Fibroblast of mammary gland (primary cell): ENCODE measurements at places on chromosomes 6 and 20.

DNA sequence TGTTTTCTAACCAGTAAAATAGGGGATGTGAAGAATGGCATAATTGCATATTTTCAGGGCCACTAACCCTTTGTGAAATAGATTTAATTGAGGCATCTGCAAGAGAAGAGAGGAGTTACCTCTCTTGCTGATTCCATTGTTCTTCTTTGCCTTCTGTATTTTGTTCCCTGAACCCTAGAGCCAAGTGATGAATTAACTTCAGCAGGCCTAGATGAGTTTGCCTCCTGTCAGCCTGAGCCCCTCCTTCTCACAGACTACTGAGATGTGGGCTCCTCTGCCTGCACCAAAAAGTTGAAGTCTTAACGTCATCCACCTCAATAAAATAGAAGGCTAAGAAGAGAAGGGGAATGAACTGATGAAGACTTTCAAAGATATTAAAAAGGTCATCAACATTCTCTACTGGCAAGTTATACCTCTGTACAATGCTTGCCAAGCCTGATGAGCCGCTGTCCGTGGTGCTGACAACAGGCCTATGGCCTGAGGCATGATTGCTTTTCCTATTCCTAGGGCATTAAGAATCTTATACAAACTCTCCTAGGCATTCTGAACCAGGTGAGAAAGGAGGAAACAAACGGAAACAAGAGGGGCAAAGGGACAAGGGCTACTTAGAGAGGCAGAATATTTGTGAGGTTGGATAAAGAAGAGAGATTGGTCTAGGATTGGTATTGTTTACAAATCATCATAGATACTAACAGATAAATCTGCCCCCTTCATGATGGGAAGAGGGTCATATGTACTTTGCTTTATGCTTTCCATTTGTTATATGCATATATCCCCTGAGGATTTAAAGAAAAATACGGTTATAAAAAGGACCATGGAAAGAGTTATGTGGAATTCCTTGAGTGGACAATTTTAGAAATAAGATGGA, 46.8 kb downstream of the CD24 start:
- DNase-seq = peak; percentile 32

DNA sequence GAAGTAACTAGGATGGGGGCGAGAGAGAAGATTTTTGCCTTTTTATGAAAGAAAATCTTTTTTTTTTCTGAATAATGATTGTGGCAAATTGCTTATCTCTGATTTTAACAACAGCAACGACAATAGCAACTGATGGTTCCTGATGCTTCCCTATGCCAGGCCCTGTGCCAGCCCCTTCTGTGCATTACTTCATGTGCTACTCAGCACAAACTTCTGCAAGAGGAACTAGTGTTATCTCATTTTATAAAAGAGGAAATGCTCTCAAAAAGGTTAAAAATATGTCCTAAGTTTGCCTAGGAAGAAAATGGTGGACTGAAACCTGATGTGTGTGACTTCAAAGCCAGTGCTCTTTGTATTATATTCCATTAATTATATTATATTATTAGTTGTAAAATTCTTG, 74.0 kb upstream of the RALGAPA2 start:
- no peak for DNase-seq

- no peak for DNase-seq
Measured at GRCh38 chr6:3296078-3296477, 37.3 kb downstream of the PSMG4 start.

DNA sequence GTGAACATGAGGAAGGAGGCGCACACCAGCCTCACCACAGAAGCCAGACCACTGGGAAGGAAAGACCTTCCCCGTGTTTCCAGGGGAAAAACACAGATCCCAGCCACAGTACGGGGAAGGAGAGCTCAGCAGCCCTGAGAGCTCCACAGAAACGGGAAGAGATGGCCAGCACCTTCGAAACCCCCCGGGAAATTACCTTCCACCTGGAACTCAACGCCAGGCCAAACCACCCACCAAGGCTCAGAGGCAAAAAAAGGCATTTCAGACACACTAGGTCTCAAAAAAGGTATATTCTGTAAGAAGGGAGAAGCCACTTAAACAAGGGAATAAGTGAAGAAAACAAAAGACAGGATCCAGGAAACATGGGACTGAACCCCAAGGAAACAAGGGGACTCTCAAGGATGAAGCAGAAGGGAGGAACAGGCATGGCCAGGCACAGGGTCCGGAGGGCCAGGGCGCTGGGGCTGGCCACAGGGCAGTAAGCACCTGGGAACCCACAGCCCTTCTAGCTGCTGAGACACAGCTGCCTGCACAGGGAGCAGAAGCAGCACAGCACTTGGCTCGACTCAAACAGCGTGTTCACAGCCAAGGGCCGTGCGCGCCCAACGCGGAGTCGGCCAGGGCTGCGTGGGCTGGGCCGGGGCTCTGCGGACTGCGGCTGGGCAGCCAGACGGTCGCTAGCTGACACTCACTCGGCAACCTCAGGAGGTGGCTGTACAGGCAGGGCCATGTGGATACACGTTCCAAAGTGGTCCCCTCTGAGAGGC, 44.6 kb downstream of the TAF4 start:
- peak; percentile 66 for DNase-seq

DNA sequence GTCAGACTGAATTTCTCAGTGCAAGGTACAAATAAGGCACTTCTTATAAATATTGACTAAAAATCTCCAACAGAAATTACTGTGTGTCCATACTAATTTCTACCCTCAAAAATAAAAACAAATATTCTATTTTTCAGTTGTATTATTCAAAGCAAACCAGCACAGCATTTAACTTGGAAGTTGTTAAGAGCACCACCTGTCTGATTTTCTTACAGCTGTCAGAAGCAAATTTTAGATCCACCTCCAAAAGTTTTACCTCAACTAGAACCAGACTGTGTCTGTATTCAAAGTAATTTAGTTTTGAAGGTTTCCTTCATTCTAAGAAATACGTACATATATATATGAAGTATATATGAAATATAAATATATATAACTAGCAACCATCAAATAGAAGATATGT, 1.2 kb downstream of the TRDN start:
- no peak for DNase-seq

DNA sequence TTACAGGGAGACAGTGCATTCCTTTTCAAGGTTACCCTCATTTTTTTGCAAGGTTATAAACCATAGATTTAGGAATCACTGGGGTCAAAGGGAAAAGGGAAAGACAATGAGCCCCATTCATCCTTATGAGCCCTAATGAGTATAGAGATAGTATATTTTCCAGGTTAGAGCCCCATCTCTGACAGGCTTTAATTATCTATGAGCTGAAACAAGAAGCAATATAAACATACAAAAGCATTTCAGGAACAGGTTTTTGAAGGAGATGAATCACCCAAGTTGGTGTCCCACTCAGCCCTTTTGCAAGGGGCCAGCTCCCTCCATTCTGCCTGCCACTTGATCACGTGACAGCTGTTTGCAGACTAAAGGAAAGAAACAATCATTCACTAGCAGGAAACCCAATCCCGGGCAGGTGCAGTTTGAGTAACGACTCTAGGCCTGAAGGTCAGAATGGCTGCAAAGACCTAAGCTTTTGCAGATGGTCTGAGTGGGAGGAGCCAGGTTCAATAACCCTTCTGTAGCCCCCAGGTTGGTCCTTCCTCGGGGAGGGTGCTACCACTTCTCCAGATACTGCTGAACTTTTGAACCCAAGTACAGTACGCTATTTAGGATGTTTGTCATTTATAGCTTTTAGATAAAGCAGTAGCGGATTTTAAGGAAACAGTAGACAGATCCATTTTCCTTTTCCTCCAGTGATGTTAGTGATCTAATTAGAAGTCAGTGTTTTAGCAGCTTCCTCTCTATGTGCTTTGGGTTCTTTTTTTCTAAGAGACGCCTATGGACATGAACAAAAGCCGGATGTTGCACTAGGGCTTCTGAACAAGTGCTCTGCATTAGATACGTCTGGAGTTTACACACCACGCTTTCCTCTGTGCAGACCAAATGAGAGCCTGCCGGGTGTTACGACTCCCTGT, 253.2 kb downstream of the SOX4 start:
- no peak for DNase-seq

GRCh38 chr20:57617079-57617795, 3.0 kb downstream of the ZBP1 start:
- DNase-seq = no peak

- DNase-seq = no peak
Measured at GRCh38 chr6:45423824-45424450, 46.2 kb upstream of the SUPT3H start.

DNA sequence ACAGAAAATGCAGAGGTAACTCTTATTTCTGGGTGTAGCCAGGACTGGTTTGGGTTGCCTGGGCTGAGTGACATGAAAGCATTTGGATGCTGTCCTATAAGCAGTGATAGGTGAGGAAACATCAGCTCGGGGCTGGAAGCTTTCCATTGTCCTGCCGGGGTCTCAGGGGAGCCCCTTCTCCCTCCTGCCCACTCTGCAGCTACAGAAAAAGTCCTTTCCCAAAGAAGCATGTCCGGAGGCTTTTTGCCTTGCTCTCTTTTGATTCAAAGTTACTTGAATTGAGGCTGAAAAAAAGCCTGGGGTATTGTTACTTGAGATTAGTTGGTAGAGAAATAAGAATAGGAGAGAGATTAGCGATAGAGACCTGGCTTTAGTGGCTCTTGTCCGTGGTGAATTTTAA, 90.7 kb upstream of the ZNFX1 start:
- DNase-seq = no peak

GRCh38 chr20:62725596-62726268, 17.1 kb downstream of the NTSR1 start:
- no peak for DNase-seq

GRCh38 chr6:30006170-30007131, 54.6 kb upstream of the POLR1H start:
- no peak for DNase-seq

- peak; percentile 58 for DNase-seq
Measured at GRCh38 chr6:125301435-125302391, at the start of gene HDDC2. TSS of gene HDDC2 (minus strand) at chr6:125301967. CDS start at chr6:125301932, 35 bp downstream.

DNA sequence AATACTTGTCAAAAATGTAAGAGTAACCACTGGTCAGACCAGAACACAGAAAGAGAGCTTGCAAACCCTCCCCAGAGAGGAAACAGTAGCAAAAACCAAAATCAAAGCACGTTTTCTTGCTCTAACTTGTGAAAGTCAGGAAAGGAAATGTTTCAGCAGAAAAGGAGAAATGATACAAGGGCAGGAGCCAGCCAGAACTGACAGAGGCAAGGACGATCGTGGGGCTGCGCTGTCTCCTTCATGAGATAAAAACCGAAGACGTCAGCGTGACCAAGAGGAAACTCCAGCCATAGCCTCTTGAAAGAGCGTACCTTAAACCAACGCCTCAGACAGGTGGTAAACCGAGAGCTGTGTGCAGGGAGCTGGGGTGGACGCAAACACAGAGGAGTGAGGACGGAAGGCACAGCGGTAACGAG, 27.5 kb downstream of the LAMA5 start:
- no peak for DNase-seq

GRCh38 chr20:3733119-3733995, 872 bp downstream of the HSPA12B start:
- no peak for DNase-seq

GRCh38 chr20:50794846-50795634, at the start of gene BCAS4:
TSS of gene BCAS4 (plus strand) at chr20:50795061. CDS start at chr20:50795084, 23 bp downstream.
- peak; percentile 70 for DNase-seq

- DNase-seq = no peak
Measured at GRCh38 chr20:32072168-32072750, 20.2 kb downstream of the HCK start.

- DNase-seq = no peak
Measured at GRCh38 chr6:1796706-1797529, 187.2 kb downstream of the FOXC1 start.

- no peak for DNase-seq
Measured at GRCh38 chr20:34544109-34544796, 14.3 kb upstream of the MAP1LC3A start.

DNA sequence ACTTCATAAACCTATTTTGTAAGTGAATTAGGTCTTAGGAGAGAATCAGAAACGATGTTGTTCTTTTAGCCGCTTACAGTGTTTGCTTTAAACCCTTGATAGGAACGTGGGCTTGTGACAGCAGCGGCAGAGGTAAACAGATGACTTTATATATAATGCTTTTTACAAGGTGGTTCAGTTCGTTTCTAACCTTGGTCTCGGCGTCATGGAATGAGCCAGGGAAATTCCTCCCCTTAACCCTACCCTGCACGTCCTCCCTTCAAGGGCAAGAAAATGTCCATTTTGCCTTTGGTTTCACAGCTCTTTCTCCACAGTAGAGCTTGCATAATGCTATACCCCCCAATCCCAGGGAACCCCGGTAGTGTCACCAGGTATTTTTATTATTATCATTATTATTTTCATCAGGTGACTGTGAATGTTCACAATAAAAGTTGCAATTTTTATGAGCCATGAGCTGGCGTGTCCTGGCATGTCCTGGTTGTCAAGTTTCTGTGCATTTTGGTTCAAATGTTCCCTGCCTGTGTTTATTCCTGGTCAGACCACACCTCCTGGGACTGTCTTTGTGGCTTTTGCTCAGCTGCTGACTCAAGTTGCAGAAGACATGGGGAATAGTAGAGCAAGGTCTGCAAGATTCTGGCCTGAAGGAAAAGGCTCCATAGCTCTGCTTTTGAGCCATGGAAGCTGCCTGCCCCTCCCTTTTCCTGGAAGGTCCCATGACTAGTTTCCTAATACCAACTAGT, 112.8 kb upstream of the BMP2 start:
- peak; percentile 27 for DNase-seq

DNA sequence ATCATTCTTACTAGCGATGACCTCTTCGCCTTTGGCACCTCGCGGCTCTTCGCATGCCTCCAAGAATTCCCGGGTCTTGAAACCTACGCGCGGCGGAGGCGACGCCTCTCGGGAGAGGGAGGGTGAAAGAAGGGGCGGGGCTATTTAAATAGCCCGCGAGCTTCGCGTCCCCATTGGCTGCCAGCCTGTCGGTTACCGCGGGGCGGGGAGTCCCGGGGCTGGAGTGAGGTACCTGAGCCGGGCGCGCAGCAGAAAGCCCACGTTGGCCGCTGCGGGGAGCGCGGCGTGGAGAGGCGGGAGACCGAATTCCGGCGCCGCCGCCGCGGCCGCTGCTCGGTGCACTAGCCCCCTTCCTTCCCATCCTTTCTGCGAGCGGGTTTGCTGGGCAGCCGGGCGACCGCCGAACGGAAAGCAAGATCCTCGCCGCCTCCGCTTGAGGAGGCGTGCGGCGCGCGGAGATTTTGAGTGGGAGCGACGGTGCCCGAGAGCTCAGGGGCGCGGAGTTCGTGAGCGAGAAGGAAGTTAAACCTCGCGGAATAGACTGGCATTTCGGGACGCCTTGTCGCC, at the start of gene BMP6:
TSS of gene BMP6 (plus strand) at position 251 of the 567 bp plus-strand sequence. CDS start 857 bp downstream, outside the sequence.
- DNase-seq = peak; percentile 70

GRCh38 chr6:25042036-25042521, 106.3 kb upstream of the RIPOR2 start:
- DNase-seq = no peak

GRCh38 chr20:42204109-42204660, 586.0 kb upstream of the CHD6 start:
- DNase-seq = no peak

DNA sequence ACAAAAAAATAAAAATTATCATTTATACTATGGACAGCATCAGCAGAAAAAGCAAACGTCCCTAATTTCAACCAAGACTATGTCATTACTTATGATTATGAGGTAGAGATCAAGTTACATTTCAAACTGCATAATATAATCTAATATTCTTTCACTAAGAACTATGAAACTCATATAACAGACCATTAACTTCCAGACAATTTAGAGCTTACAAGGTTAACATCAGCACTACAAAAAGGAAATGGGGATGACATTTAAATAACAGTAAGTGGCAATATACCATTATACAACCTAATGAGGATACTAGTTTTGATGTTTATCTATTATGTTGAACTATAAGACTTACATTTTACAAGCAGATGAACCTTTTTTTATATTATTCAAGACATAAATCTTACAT, 261.0 kb upstream of the THEMIS start:
- DNase-seq = no peak

GRCh38 chr6:163391985-163392384, 22.5 kb upstream of the QKI start:
- no peak for DNase-seq
